ENCODE measurements at places on chromosomes 12 and 14.

DNA sequence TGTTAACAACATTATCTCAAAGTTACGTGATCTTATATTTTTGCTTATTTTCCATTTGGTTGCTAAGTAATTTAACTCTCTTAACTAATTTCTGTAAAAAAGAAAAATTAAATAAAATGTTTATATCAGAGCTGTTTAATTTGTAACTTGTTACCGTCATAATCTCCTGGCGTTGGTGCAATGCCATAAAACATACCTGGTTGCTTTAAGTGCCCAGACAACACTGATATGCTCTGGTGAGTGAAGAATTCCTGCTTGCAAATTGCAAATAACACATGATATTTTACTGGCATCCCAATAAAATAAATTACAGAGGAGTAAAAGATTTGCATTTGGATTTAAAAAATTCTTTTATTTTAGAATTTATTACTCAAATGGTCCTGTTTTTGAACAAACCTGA lies 640.1 kb upstream of the MIS18BP1 start:
- DNase-seq = no peak

GRCh38 chr14:85313560-85314207 lies 216.3 kb upstream of the FLRT2 start:
- DNase-seq = no peak

GRCh38 chr12:4700621-4701026 lies 19.6 kb upstream of the GALNT8 start:
- DNase-seq = no peak

DNA sequence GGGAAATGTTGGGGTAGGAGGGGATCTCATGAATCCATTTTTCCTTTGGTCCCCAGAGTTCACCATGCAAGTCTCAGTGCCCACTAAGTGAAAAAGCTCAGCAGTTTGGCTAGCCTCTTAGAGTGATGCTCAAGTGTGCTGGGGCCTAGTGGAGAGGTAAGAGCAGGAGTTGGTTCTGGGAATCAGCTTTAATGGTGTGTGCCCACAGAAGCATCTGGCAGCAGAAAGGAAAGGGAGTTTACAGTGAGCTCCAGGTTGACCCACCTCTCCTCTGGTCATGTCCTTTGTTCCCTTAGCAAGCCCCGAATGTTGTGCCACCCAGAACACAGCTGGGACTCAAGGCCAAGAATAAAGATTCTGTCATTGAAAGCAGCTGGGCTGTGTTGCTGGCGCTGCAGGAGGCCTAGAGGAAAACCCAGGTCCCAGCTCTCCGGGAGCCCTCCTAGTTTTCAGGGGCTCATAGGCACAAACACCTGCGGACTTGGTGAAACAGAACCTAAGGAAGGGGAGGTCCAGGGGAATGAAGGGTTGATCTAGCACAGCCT lies 320.8 kb downstream of the ZFP36L1 start:
- DNase-seq = no peak

GRCh38 chr14:71692496-71692895 lies 239.7 kb upstream of the RGS6 start:
- DNase-seq = no peak

- no peak for DNase-seq
These were observed 728 bp upstream of the STON2 start for GRCh38 chr14:81400852-81401251.

Measured in GM19239 (cell line).